ENCODE measurements at places on chromosomes 16 and 17. TPM values are rescaled to one million over a fixed set of nuclear protein-coding genes. Genes with fewer than 3 reads are reported as not detected.

The CCL14 gene
- total RNA-seq = 25.3 TPM

The CDYL2 gene
- total RNA-seq = 12.6 TPM

The PDILT gene
- not detected for total RNA-seq

The DNAI2 gene
- total RNA-seq = 8.3 TPM

The NEUROD2 gene
- total RNA-seq = not detected

The RAB40B gene
- total RNA-seq = 12.2 TPM

The BCAR1 gene
- 70.7 TPM for total RNA-seq

The ZG16 gene
- 0.06 TPM for total RNA-seq

The ZP2 gene
- not detected for total RNA-seq

The PMFBP1 gene
- total RNA-seq = 0.92 TPM

The P2RX1 gene
- 16.4 TPM for total RNA-seq

The TMEM98 gene
- 46.8 TPM for total RNA-seq

The ITGA2B gene
- total RNA-seq = 9.2 TPM

The ZNF19 gene
- total RNA-seq = 12.6 TPM

The DHRS7C gene
- total RNA-seq = not detected

The GNGT2 gene
- 4.7 TPM for total RNA-seq

The HOXB4 gene
- 3.5 TPM for total RNA-seq

The KRT12 gene
- not detected for total RNA-seq

The EME1 gene
- 2.8 TPM for total RNA-seq

The GLTPD2 gene
- not detected for total RNA-seq

The TNK1 gene
- 8.2 TPM for total RNA-seq

The IL17C gene
- not detected for total RNA-seq

The TMEM114 gene
- total RNA-seq = not detected

The SOST gene
- total RNA-seq = not detected

The CACNG5 gene
- not detected for total RNA-seq

Data from lung (tissue), 17 donors.